ENCODE measurements at places on chromosomes 4 and X.

- no peak for ATAC-seq
Observed at GRCh38 chr4:129145222-129145730, 49.3 kb downstream of the C4orf33 start.

GRCh38 chr4:101718810-101719209 is 71.7 kb upstream of the BANK1 start:
- ATAC-seq = no peak

DNA sequence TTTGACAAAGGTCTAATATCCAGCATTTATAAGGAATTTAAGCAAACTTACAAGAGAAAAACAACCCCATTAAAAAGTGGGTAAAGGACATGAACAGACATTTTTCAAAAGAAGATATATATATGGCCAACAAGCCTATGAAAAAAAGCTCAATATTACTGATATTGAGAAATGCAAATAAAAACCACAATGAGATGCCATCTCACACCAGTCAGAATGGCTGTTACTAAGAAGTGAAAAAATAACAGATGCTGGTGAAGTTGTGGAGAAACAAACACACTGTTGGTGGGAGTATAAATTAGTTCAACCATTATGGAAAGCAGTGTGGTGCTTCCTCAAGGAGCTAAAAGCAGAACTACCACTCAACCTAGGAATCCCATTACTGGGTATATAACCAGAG is 91.6 kb upstream of the EFHC2 start:
- no peak for ATAC-seq

DNA sequence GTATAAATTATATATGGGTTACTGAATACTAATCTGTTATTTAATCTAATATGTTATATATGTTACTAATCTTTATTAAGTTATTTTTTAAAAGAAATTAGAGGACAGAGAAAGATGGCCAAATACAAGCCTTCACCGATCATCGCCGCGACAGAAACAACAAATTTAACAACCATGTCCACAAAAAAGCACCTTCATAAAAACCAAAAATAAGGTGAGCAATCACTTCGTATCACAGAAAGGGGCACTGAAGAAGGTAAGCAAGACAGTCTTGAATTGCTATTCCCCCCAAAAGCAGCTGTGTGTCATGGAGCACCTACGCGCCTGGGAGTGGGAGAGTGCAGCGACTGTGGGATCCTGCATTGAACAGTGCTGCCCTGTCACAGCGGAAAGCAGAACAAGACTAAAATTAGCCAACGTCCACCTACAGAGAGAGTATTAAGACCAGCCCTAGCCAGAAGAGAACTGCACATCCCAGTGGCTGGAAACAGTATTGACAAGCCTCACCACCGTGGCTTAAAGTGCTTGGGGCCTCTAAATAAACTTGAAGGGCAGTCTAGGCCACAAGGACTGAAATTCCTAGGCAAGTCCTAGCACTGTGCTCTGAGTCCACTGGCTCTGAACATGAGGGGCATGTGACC is 38.5 kb downstream of the LRBA start:
- peak; percentile 55 for ATAC-seq

- no peak for ATAC-seq
Observed at GRCh38 chr4:76361689-76362412, 55.3 kb downstream of the STBD1 start.

DNA sequence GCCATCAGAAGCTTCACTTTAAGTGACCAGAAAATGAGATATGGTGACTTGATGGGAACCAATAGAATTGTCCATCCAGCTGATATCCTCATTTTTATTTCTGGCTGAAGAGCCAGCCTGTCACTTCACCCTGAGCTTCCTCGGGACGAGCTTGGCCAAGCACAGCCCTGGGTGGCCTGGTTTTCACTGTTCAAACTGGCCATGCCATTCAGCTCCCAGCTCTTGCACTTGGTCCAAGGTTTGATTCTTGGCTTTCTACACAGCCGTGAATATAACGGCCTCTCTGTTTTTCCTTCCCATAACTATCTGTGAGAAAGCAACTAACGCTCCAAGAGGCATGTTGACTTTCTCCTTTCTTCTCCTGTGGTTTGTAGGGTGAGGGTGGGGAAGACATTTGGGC is 71.9 kb downstream of the LIMCH1 start:
- no peak for ATAC-seq
